Astrocyte (in vitro differentiated cells and primary cell): ENCODE measurements at places on chromosomes 16 and 17. TPM values are rescaled to one million over a fixed set of nuclear protein-coding genes. Genes with fewer than 3 reads are reported as not detected.

The USP43 gene
- total RNA-seq = 5.3 and 7.0 TPM in 2 replicates

The CDH8 gene
- 13.2 and 17.5 TPM in 2 replicates for total RNA-seq

DNA sequence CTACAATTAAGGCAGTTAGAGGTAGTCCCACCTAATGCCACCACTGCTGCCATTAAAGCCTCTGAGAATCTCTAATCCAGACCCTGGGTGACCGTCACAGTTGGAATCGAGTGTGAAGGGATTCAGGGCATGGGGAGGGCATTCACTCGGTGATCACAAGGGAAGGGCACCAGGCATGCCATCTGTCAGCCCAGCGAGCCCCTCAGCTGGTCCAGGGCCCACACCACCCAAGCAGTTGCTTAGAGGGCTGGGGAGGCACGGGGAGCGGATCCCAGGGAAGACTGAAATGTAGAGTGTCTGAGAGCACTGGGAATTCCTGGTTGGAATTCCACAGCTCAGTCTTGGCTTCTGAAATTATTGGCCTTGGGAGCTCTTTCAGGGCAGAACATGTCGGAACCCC, 294.6 kb downstream of the CPPED1 start:
- no peaks in the 10 kb centered on the region for H3K36me3 ChIP-seq
- H3K4me1 ChIP-seq = no peaks in the 10 kb centered on the region
- DNase-seq = no peak
- no peaks in the 10 kb centered on the region for H3K27me3 ChIP-seq
- H3K4me3 ChIP-seq = no peak overlapping the region

The ALOX15B gene
- total RNA-seq = not detected in 2 replicates

- no peak overlapping the region for H3K27ac ChIP-seq
- DNase-seq = no peak
- H3K27me3 ChIP-seq = no peaks in the 10 kb centered on the region
- no peaks in the 10 kb centered on the region for H3K36me3 ChIP-seq
- no peak overlapping the region for H3K4me3 ChIP-seq
Observed at GRCh38 chr17:66954632-66955031, 9.9 kb upstream of the CACNG4 start.

The PRAC1 gene
- not detected in 2 replicates for total RNA-seq

DNA sequence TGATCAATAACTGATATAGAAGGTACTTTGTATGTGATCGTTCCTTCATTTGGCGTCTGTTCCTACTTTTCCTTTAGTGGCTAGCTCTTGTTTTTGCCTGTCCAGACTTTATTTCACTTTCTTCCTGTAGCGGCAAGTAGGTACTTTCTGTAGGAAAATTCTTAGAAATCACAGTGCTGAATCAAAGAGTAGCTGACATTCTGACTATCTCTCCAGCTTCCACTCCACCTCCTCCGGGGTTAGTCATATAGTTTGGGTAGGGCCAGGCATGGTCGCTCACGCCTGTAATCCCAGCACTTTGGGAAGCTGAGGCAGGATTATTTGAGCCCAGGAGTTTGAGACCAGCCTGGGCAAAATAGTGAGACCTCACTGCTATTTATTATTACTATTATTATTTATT, 29.9 kb upstream of the PAFAH1B1 start:
- DNase-seq = no peak
- no peak overlapping the region for H3K27ac ChIP-seq
- H3K4me3 ChIP-seq = no peak overlapping the region
- H3K36me3 ChIP-seq = no peaks in the 10 kb centered on the region
- H3K4me1 ChIP-seq = no peaks in the 10 kb centered on the region
- H3K27me3 ChIP-seq = no peaks in the 10 kb centered on the region

The CSH2 gene
- 4.3 and 5.8 TPM in 2 replicates for total RNA-seq

- peaks cover under 1% of the 10 kb centered on the region for H3K4me1 ChIP-seq
- H3K4me3 ChIP-seq = no peak overlapping the region
- peaks cover 2% of the 10 kb centered on the region for H3K27me3 ChIP-seq
- DNase-seq = peak; percentile 32
- no peaks in the 10 kb centered on the region for H3K36me3 ChIP-seq
Observed at GRCh38 chr17:33175562-33175961, 117.5 kb downstream of the ASIC2 start.

- H3K27ac ChIP-seq = no peak overlapping the region
- no peaks in the 10 kb centered on the region for H3K4me1 ChIP-seq
- DNase-seq = no peak
- H3K4me3 ChIP-seq = no peak overlapping the region
- no peaks in the 10 kb centered on the region for H3K36me3 ChIP-seq
- H3K27me3 ChIP-seq = no peaks in the 10 kb centered on the region
Observed at GRCh38 chr16:79212114-79212791, 388.3 kb downstream of the MAF start.

- H3K27ac ChIP-seq = no peak overlapping the region
- H3K27me3 ChIP-seq = no peaks in the 10 kb centered on the region
- peaks cover 16% of the 10 kb centered on the region for H3K4me1 ChIP-seq
- no peak overlapping the region for H3K4me3 ChIP-seq
Observed at GRCh38 chr16:83817022-83817421, 9.2 kb downstream of the HSBP1 start.

- no peak overlapping the region for H3K27ac ChIP-seq
- H3K4me1 ChIP-seq = no peaks in the 10 kb centered on the region
- no peaks in the 10 kb centered on the region for H3K36me3 ChIP-seq
- no peaks in the 10 kb centered on the region for H3K27me3 ChIP-seq
- DNase-seq = no peak
- H3K4me3 ChIP-seq = no peak overlapping the region
Observed at GRCh38 chr16:77009453-77009852, 181.5 kb upstream of the MON1B start.

The KRT16 gene
- 0.79 and 1.3 TPM in 2 replicates for total RNA-seq

- peaks cover 26% of the 10 kb centered on the region for H3K4me1 ChIP-seq
- no peak overlapping the region for H3K27ac ChIP-seq
- no peaks in the 10 kb centered on the region for H3K27me3 ChIP-seq
- peaks cover 8% of the 10 kb centered on the region for H3K36me3 ChIP-seq
Observed at GRCh38 chr16:84652566-84652965, 4.3 kb downstream of the KLHL36 start.

DNA sequence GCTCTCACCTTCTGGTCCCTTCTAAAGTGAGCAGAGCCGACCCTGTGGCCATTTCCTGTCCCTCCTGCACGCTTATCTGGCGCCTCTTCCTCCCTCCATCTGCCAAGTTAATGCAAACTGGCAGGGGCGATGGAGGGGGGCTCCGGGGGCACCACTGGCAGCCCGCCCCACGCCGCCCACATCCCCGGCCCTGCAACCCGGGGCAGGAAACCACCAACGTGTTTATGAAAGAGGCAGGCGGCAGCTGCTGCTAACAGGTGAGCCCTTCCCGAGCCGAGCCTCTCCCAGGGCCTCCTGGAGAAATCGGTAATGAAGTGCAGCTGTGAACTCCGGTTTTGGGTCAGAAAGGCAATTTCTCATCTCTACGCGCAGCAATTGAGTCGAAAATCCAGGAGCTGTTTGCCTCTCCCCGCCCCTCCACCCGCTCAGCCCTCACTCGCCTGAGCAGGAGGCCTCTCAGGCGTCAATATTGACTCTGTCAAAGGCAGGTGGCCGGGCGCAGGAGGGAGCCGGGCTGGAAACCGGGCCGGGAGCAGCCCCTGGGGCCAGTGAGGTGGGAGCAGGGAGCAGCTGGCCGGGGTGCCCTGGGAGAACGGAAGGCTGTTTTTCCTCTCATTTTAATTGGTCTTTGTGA, 164.4 kb upstream of the GSE1 start:
- H3K4me1 ChIP-seq = peaks cover 4% of the 10 kb centered on the region
- no peak overlapping the region for H3K4me3 ChIP-seq
- no peak overlapping the region for H3K27ac ChIP-seq
- peaks cover 4% of the 10 kb centered on the region for H3K27me3 ChIP-seq

The DHX58 gene
- total RNA-seq = 5.4 and 5.5 TPM in 2 replicates

DNA sequence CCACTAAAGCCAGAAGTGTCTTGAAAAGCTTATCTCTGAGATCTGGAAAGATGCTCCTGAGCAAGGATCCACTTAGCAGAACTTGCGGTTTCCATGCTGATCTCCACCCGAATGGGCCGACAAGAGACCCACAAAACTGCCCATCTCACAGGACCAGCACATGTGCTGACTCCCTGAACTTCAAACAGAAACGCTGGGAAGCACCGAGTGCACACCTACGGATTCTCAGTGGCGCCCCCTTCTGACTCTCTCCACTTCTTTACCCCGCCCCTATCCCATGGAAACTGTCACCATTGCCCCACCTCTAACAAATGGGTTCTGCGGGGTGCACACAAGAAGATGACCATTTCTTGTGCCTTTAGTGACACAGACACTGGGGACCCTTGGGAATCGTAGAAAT, 21.4 kb downstream of the CDRT4 start:
- no peak overlapping the region for H3K4me3 ChIP-seq
- no peaks in the 10 kb centered on the region for H3K36me3 ChIP-seq
- no peaks in the 10 kb centered on the region for H3K27me3 ChIP-seq
- DNase-seq = no peak

The PRSS33 gene
- total RNA-seq = not detected in 2 replicates

The KRT23 gene
- total RNA-seq = not detected in 2 replicates

GRCh38 chr17:14011740-14012405, 57.4 kb upstream of the COX10 start:
- peaks cover 5% of the 10 kb centered on the region for H3K4me1 ChIP-seq
- H3K27me3 ChIP-seq = no peaks in the 10 kb centered on the region
- H3K4me3 ChIP-seq = no peak overlapping the region
- no peak overlapping the region for H3K27ac ChIP-seq
- DNase-seq = no peak

DNA sequence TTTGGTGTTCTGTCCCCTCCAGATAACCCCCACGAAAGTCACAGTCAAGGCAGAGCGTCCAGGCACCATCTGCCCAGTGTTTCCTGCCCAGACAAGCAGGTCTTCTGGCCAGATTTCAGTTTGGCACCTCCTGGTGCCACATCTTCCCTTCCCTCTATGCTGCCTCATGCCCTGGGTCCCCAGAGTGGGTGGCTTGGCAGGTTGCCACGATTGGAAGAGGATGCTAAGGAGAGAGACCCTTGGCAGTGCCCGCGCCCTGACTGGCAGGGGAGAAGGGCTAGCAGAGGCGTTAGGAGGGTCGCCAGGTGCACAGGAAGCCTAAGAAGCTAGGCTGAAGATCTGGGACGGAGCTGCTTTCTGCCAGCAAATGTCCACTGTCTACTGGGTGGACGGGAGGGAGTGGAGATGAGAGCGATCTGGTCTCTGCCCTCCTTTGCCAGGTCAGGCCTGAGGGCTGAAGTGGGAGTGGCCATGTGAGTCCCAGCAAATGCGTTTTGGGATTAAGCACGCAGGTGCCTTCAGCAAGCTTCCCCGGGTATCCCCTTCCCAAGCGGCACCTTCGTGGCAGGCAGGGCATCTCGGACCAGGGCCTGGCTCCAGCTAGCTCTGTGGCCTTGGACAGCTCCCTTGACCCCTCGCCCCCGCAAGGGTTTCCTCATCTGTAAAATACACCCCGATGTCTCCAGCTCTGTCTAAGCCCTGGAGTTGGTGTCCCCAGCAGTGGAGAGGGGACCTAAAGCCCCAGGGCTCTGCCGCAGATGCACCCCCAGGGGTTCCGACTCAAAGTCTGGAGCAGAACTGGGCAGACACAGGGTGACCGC, 13.4 kb upstream of the CD300A start:
- H3K4me1 ChIP-seq = peaks cover 4% of the 10 kb centered on the region
- no peak overlapping the region for H3K4me3 ChIP-seq
- DNase-seq = no peak
- H3K36me3 ChIP-seq = no peaks in the 10 kb centered on the region
- H3K27me3 ChIP-seq = peaks cover 9% of the 10 kb centered on the region
